ENCODE measurements at places on chromosomes 2 and 18. TPM values are rescaled to one million over a fixed set of nuclear protein-coding genes. Genes with fewer than 3 reads are reported as not detected.

DNA sequence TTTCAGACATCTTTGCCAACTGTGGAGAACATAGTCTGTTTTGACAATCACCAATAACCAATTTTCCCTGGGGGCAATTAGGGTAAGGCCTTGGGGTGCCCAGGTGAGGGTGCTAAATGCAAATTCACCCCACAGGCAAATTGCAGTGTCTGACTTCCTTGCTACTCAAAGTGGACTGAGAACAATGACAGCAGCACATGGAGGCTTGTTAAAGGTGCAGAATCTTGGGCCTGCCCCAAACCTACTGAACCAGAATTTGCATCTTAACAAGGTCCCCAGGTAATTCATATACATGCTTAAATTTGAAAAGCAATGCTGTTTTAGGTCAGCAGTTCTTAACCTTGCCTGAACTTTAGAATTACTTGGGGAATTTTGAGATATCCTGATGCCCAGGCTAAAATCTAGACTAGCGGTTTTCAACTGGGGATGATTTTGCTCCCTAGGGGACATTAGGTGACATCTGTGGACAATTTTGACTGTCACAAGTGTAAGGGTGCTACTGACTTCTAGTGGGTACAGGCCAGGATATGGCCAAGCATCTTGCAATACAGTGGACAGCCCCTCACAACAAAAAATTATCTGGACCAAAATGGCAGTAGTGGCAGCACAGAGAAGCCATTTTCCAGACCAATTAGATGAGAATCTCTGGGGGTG lies 80.2 kb upstream of the GCFC2 start:
- no peak for DNase-seq

- no peak for DNase-seq
Observed at GRCh38 chr2:36407413-36407812, 51.8 kb downstream of the CRIM1 start.

DNA sequence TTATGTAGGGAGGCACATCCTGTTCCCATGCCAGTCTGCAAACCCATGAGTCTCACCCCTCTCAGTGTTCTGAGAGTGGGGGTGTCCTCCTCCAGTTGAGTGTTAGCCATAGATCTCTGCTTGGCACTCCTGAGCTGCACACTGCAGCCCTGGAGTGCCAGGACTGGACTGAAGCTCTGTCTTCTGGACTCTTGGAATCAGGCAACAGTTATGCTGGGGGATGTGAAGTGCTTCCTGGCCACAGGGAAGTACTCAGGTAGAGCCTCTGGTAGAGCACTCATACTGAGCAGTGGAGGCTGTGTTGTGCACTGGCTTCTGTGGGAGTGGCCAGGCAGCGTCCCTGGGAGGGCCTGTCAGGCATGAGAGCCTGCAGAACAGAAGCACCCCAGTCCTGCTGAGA lies 43.0 kb downstream of the SERPINB7 start:
- no peak for DNase-seq

- peak; percentile 57 for DNase-seq
Observed at GRCh38 chr2:179410552-179411356, 146.1 kb upstream of the SESTD1 start.

GRCh38 chr2:230774348-230774951 lies 61.8 kb downstream of the CAB39 start:
- DNase-seq = peak; percentile 36

GRCh38 chr18:32271672-32272208 lies 81.9 kb downstream of the MEP1B start:
- DNase-seq = peak; percentile 50

DNA sequence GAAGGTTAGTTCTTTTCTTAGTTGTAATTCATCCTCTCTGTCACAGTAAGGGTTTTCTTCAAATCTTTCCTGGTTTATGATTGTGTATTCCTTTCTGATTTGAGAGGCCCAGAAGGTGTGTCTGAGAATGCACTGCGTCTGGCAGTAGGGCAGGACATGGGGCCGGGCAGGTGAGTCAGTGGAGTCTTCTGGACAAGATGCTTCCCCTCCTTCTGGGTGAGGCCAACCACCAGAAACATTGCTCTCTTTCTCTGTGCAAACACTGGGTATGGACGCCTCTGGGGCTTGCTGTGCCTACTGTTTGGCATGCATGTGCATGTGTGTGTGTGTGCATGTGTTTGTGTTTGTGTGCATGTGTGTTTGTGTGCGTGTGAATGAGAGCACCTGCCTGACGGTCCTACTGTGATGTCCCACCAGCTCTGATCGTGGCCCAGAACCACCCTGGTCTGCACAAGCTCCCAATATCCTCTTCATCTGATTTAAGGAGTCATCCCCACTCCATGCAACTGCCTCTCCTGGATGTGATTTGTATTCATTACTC lies 93.2 kb upstream of the DLX2 start:
- DNase-seq = no peak

The CYB5A gene
- 31.9 TPM for total RNA-seq

The GBX2 gene
- total RNA-seq = not detected

The PJVK gene
- total RNA-seq = 3.8 TPM

The CHRNA1 gene
- 94.9 TPM for total RNA-seq
